ENCODE measurements at places on chromosomes 16 and 17.

DNA sequence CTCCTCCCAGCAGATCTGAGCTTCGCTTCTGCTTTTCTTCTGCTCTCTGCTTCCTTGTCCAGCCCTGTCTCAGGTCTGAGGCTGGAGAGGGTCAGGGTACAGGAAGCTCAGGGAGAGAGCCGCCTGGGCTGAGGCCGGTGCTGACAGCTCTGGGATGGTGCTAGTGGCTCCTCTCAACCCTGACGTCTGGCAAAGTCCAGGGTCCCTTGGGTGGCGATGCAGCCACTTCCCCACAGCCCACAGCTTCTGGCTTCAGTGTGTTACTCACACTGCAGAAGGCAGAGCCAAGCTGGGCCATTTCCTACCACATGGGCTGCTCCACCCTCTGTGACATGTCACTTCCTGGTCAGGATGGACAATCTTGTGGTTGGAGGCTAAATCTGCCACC, at the start of gene CD300C:
Gene CD300C (minus strand): TSS at position 273 of the 388 bp plus-strand sequence. CDS start 333 bp downstream, outside the sequence.
- no peak for DNase-seq

DNA sequence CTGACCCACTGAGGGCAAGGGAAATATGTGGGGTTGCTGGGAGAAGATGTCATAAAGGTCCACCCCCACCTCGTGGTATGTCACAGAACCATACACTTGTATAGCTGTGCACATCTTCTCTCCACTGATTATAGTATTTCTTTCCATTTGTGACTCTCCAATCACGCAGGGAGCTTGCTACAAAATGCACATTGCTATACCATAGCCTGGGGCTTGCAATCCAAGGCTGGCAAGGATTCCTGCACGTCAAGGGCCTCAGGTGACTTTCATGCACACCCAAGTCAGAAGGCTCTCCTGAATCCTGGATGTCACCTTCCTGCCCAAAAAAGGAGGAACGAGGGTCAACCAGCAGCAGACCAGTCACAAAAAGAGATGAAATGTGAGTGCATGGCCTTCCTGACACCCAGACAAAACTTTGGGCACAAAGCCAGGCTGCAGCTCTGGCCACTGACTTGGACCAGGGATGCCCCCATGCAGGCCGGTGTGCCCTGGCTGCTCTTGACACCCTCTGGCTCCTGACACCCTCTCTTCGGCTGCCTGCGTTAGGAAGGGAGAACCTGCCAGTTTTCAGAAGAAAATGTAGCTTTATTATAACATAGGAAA, 12.1 kb downstream of the TBC1D26 start:
- no peak for DNase-seq

DNA sequence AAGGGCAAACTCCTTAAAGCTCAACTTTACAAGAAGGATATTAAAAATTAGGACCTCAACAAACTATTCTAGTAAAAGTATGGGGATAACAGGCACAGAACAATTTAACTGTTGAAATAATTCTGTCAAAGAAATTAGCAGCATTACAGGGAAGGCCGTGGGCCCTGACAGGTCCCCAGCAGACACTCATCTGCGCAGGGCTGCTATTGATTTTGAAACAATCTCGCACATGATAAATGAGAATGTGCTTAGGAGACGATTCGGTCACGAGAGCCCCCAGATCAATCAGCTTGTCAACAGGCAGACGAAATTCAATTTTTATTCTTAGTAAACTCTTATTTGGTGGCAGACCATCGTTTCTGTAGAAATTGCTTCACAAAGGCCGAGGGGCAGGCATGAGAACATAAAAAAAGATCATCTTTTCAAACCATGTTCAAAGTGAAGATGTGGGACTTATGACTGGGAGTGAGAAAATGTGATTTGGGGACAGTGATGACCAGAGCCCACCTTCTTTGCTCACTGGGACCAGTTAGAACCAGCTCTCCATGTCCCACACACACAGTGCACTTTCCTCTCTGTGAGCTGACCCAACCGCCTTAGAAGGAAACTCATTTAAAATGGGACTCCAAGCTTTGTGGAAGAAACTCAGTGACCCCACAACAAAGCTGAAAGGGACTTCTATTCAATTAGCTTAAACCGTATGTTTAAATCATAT, 654.5 kb downstream of the TOX3 start:
- no peak for DNase-seq

GRCh38 chr17:77167472-77168306, 26.9 kb downstream of the SEC14L1 start:
- no peak for DNase-seq

DNA sequence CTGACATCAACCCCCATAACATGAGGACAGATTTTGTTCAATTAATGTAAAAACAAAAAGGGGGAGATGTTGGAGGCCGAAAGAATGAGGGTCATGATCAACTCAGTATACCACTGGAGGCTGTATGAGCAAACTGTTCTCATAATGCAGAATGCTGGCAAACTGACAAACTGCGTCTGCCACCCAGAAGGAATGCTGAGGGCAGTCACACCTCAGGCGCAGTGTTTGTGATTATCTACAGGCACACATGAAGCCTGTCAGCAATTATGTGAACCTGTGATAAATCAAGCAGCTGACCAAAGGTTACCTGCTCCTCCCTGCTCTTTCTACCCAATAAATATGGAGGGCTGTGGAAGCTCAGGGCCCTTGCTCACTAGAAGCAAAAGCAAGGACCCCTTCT, 27.3 kb downstream of the CD300LG start:
- no peak for DNase-seq

- no peak for DNase-seq
These were observed 16.1 kb upstream of the GNA13 start for GRCh38 chr17:65072660-65073071.

DNA sequence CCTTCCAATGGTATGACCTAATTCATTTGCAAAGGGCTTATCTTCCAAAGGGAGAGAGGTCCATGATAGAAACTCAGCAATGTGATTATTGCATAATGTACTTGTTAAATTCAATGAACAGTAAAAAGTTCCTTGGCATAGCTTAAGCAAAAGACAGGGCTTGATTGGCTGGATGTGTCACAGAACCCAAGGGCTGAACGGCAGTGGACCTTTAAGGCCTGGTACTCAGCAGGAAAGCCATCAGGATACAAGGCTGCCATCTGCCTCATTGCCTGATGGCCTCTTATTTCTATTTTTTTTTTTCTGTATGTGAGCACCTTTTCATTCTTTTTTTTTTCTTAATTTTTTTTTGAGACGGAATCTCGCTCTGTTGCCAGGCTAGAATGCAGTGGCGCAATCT, 208.9 kb upstream of the WSCD1 start:
- no peak for DNase-seq

GRCh38 chr16:70253291-70254106, 1.8 kb upstream of the EXOSC6 start:
- peak; percentile 28 for DNase-seq

GRCh38 chr16:48123104-48123788, 32.5 kb downstream of the ABCC12 start:
- DNase-seq: no peak

- DNase-seq: no peak
These were observed 1.2 kb upstream of the FLYWCH1 start for GRCh38 chr16:2910441-2910969.

- no peak for DNase-seq
These were observed 15.6 kb upstream of the TMEM98 start for GRCh38 chr17:32912218-32912897.
